Renal cortical epithelial cell (primary cell): ENCODE measurements at places on chromosomes 1 and 21.
A peak's percentile ranks its signal among the peaks of the same experiment; 100 is the strongest.

DNA sequence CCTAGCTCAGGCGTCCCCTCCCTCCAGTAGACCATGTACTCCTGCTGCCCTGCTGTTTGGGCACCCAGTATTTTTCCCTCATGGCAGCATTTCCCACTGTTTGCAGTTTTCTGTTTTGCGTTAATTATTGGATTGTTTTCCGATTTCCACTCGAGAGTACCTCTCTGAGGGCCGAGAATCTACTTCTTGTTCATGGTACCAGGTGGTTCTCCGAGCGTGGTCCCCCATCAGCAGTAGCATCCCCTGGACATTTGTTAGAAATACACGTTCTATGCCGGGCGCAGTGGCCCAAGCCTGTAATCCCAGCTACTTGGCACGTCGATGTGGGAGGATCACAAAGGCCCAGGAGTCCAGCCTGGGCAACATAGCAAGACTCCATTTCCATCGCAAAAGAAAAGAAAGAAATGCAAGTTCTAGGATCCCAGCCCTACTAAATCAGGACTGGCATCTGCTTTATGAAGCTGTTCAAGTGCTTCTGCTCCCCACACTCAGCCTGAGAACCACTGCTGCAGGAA is 690 bp downstream of the RRP1 start:
- no peak for DNase-seq

- peak; percentile 24 for DNase-seq
Measured at GRCh38 chr1:78176448-78176847, 130.7 kb downstream of the GIPC2 start.

- peak; percentile 82 for DNase-seq
Measured at GRCh38 chr1:56578963-56579875, at the start of gene PLPP3. Gene PLPP3 (minus strand): TSS chr1:56579563. CDS start chr1:56579016, 547 bp downstream.

- DNase-seq, result no peak
Measured at GRCh38 chr1:178500936-178501554, 4.3 kb upstream of the CLEC20A start.

DNA sequence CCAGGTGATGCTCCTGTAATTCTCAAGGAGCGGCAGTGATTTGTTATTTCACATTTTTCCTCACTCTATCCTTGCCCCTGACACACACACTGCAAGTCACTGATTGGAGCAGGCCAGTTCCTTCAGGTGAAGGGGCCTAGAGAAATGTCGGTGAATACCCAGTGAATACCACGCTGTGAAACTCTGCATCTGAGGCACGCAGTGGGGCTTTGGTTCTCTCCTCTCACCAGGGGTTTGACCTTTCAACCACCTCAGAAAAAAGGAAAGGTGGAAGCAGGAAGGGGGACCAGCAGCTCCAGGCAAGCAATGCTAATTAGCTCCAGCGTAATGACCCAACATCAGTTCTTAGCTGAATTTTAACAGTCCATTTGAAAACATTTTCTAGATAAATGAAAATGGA is 532 bp upstream of the FAM177B start:
- peak; percentile 1 for DNase-seq

DNA sequence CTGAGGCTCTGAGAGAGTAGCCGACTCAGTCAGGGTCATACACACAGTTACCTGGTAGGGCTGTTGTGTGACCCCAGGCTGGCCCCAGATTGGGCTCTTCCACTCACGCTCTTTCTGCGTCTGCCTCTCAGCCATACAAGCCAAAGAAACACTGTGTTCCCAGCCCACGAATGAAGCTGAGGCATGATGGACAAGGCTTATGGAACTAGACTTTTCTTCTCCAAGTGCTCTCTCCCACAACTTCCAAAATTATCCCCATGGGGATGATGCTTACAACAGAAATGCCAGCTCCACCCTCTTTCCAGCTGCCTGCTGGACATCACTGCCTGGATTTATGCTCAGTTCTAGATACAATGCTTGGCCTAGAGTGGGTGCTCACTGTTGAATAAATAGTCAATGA is 102.8 kb upstream of the JUN start:
- no peak for DNase-seq

DNA sequence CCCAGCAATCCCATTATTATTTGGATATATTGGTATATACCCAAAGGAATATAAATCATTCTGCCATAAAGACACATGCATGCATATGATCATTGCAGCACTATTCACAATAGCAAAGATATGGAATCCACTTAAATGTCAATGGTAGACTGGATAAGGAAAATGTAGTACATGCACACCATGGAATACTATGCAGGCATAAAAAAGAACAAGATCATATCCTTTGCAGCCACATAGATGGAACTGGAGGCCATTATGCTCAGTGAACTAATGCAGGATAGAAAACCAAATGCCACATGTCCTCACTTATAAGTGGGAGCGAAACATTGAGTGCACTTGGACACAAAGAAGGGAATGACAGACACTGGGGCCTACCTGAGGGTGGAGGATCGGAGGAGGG is 24.6 kb downstream of the KAZN start:
- no peak for DNase-seq

- DNase-seq, result no peak
Measured at GRCh38 chr1:218661411-218661810, 316.3 kb downstream of the TGFB2 start.

- peak; percentile 1 for DNase-seq
Measured at GRCh38 chr1:181541947-181542346, 58.6 kb downstream of the CACNA1E start.

DNA sequence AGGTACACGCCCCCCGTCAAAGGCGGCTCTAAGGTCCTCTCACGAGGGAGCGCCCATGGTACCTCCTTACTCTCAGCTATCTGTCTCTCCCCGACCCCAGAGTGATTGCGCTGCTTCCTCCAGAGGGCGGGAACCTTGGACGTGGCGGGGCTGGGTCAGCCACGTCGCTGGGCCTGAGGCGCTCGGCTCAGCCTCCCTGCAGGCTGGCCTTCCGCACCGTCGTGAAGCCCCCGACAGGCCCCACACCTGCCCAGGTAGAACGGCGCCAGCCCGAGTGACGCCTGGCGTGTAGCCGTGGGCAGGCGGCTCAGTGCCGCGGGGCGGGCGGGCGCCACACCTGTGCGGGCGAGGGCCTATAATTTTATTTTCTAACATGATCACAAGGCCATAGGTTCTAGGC is 122.2 kb upstream of the BEND5 start:
- no peak for DNase-seq

DNA sequence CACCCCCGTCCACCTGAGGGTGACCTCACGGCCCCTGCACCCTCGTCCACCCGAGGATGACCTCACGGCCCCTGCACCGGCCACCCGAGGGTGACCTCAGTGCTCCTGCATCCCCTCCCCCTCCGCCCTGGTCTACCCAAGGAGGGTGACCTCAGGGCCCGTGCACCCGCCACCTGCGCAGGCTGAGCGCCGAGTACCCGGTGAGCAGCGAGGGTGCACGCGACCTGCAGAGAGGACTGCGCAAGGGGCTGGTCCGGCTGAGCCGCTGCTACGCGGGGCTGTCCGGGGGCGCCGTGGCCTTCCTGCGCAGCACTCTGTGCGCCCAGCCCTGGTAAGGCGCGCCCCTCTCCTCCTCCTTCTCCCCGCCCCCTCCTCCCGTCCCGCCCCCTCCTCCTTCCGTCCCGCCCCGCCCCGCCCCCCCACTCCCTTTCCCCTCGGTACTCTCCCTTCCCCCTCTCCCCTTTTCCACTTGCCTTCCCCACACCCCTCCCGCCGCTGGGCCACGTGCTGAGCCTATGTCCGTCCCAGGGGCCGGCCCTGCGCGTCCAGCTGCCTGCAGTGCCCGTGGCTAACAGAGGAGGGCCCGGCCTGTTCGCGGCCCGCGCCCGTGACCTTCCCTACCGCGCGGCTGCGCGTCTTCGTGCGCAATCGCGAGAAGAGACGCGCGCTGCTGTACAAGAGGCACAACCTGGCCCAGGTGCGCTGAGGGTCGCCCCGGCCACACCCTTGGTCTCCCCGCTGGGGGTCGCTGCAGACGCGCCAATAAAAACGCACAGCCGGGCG is 28.4 kb downstream of the TRIM11 start:
- DNase-seq, result no peak

GRCh38 chr1:36858981-36859380 is 175.3 kb downstream of the GRIK3 start:
- DNase-seq, result no peak

- DNase-seq, result peak; percentile 51
Measured at GRCh38 chr1:24720152-24720551, 25.1 kb upstream of the CLIC4 start.

- no peak for DNase-seq
Measured at GRCh38 chr1:212205843-212206242, 79.4 kb upstream of the PPP2R5A start.

DNA sequence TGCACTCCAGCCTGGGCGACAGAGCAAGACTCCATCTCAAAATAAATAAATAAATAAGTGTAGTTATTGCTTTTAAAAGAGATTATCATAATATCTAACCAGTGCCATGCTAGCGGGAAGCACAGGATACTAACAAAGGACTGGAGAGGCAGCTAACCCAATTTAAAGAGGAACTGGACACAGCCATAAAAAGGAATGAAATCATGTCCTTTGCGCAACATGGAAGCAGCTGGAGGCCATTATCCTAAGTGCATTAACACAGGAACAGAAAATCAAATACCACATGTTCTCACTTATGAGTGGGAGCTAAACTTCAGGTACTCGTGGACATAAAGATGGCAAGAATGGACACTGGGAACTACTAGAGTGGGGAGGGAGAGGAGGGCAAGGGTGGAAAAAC is 54.9 kb downstream of the TM2D1 start:
- DNase-seq, result no peak

DNA sequence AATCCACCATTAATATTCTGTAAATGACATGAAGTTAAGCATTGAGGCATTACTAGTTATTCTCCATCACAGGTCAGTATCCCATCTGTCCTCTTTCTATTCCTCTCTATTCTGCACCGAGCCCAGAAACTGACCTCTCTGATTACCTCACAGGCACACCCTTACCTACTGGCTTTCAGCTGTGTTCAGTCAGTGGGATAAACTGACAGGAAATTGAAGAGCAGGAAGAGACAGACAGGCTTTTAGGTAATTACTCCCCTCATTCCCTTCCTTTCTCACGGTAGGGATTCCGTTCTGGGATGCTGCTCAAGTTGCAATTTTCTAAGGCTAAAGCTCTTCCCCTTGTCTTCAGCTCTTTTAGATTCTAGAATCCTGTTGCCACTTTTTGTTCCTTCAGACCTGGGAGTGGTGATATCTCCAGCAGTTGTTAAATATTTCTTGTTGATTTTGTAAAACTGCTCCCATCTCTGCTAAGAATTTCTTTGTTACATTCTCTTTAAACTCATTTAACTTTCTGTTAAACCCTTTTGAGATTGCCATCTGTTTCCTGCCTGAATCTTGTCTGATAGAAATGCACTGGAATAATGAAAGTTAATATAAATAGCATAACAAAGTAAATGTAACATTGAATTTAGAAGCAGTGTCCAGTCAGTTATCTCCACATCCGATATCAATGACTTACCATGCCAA is 1063.4 kb downstream of the PLA2G4A start:
- DNase-seq, result no peak

GRCh38 chr1:69328186-69328585 is 239.5 kb upstream of the LRRC7 start:
- no peak for DNase-seq
